ENCODE measurements at places on chromosomes 3 and 15.

- DNase-seq, result no peak
These were observed 43.9 kb upstream of the TMEM158 start for GRCh38 chr3:45269952-45270351.

DNA sequence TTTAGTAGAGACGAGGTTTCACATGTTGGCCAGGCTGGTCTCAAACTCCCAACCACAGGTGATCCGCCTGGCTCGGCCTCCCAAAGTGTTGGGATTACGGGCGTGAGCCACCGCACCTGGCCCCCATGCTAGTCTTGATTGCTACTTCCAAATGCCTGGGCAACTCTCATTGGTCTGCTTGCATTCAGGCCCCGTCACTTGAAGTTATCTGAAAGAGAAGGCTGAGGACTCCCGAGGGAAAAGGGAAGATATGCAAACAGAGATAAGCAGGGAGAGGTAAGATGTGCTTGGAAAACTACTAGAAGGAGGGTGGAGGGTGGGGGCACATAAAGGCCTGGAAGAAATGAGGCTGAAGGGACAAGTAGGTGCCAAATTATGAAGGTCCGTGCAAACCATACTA lies 4.4 kb upstream of the LPP start:
- DNase-seq, result no peak

- DNase-seq, result no peak
These were observed 19.1 kb downstream of the IREB2 start for GRCh38 chr15:78457101-78457500.

GRCh38 chr3:172173316-172174254 lies 134.2 kb downstream of the FNDC3B start:
- no peak for DNase-seq

DNA sequence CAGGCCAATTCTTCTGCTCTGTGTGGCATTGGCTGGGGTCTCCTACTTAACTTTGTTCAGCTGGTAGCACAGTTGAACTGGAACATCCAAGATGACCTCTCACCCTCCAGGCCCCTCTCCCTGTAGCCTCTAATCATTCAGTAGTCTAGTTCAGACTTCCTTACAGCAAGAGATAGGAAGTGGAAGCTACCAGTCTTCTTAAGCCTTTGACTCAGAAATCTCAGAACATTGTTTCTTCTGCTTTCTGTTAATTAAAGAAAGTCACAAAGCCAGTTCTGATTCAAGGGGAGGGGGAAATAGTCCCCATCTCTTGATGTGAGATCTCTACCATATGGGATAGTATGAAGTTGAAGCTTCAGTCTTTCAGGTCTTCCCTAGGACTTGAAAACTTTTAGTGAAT lies 18.8 kb upstream of the SACM1L start:
- DNase-seq, result no peak

GRCh38 chr15:88649753-88650551 lies 11.1 kb downstream of the ISG20 start:
- no peak for DNase-seq

DNA sequence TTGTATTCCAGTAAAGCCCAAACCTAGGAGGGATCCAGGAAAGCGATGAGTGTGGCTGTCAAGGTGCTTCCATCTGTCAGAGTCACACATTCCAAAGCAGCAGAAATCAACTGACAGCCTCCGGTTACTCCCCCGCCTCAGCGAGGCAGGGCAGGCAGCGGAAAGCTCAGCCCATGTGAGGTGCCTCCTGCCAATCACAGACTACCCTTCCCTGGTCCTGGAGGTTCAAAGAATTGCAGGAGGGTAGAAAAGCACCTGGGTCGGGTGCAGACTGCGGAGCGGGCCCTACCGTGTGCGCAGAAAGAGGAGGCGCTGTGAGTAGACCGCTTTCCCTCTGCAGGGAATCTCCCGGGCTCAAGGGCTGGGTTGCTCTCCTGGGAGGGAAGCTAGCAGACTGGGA lies at the start of gene UPK1B:
Gene UPK1B (plus strand): TSS at position 274 of the 400 bp plus-strand sequence. CDS start 13,144 bp downstream, outside the sequence.
- DNase-seq, result no peak
